ENCODE measurements at places on chromosomes 12 and 14.

- DNase-seq = no peak
Measured at GRCh38 chr14:68606644-68607043, 186.2 kb downstream of the ZFP36L1 start.

DNA sequence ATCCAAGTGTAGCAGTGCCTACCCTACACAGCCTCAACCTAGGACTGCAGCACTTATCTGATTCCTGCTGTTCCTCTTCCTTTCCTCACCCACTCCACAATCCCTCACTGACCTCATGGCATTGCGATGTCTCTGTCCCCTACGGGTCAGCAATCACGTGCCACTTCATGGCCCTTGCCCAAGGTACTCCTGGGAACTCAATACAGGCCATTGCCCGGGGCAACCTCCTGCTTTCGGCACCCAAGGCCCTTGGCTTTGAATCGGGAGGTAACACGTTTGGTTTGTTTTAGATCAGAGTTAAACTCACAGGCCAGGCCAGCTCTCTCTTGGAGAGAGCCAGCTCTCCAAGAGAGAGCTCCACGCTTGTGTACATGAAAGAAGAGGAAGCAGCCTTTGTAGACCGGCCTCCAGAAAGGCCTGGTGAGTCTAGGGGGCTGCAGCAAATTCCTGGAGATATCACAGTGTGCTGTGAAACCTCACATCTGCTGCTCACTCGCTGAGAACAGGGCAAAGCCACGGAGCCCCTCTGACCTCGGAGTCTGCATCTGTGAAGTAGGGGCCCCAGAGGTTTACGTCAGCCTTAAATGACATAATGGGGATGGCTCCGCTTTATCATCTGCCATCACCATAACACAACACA, 12.2 kb downstream of the CLMN start:
- DNase-seq = no peak

- no peak for DNase-seq
Measured at GRCh38 chr14:94373708-94374107, 14.7 kb downstream of the SERPINA1 start.

- DNase-seq = no peak
Measured at GRCh38 chr12:100476013-100476751, 2.5 kb downstream of the NR1H4 start.

DNA sequence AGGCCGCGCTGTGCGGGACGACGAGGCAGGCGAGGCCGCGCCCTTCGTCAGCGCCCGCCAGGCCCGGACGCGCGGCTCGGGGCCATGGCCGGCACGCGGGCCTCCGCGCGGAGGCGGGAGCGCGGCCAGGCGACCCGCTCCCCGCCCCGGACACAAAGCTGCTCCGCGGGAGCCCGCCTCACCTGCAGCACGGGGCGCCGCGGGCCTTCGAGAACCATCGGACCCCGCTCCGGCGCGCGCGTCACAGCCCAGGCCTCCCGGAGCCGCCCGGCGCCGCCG, 342 bp downstream of the DICER1 start:
- DNase-seq = no peak

DNA sequence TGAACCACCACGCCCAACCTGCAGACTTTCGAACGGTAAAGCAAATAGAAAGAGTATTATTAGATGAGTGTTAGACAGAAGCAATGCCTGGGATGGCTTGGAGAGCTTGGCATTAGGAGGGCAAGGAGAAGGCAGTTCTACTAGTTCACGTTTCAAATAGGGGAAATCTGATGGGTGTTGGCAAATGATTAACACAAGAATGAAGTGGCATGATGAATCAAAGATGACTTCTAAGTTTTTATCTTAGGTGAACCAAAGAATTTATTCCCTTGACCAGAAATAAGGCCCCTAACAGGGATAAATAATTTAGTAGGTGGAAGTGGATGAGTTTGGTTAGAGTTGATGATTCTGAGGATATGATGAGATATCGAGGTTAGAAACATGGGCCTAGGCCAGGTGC, 38.5 kb downstream of the DRAM1 start:
- no peak for DNase-seq

DNA sequence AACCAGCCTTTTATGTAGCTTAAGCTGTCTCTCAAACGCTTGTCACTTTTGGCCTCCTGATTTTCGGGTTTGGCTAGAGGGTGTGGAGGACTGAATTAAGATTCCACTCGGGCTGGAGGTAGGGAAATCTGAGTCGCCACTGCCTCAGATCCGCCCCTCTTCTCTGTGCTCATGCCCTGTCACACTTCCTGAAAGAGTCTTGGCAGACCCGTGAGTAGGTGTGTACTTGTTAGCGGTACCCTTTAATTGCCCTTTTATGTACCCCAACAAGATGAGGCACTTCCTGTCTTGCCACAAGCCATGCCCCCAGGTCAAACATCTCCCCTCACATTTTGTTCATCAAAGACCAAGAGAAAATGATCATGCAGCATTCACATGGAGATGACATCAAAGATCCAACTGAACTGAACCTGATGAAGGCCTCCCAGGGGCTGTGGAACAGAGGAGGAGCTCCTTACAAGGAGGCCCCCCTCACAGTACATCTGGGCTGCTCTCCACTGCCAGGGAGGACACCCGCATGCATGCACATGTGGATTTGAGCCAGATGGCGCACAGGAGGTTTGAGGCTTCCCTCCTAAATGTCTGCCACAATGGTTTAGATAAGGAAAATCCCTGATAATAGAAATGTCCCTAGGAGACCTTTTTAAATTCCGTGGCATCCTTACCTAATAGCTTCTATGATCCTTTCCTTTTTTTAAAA, 86.5 kb upstream of the CDKN3 start:
- no peak for DNase-seq

GRCh38 chr12:124403273-124403672, 108.4 kb downstream of the RFLNA start:
- DNase-seq = no peak

DNA sequence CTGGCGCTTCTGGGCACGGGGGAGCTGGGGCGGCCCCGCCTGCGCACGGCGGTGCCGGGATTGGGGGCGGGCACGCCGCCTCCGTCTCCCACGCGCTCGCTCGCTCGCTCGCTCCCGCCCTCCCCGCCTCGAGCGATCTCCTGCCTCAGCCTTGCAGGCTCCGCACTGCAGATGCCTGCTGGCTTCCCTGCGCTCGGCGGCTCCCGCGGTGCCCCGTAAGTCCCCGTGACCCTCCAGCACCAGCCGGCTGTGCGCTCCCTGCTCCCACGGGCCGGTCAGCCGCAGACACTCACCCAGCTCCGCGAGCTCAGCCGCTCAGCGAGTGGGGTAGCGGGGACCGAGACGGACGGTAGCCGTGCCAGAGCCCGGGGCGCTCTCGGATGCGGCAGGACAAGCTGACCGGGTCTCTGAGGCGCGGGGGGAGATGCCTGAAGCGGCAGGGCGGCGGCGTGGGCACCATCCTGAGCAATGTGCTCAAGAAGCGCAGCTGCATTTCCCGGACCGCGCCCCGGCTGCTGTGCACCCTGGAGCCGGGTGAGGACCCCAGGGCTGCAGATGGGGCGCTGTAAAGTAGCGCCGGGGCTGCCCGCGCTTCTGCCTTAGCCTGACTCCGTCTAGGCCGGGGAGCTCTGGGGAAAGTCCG, at the start of gene TBC1D30:
TBC1D30 (plus strand) TSS at position 148 of the 643 bp plus-strand sequence; CDS start at position 381, 233 bp downstream.
- DNase-seq = no peak

GRCh38 chr12:95185854-95186253, 31.4 kb downstream of the FGD6 start:
- no peak for DNase-seq

- no peak for DNase-seq
Measured at GRCh38 chr12:125186471-125187147, 121.4 kb downstream of the AACS start.

GRCh38 chr14:71698027-71698426, 234.2 kb upstream of the RGS6 start:
- DNase-seq = no peak

DNA sequence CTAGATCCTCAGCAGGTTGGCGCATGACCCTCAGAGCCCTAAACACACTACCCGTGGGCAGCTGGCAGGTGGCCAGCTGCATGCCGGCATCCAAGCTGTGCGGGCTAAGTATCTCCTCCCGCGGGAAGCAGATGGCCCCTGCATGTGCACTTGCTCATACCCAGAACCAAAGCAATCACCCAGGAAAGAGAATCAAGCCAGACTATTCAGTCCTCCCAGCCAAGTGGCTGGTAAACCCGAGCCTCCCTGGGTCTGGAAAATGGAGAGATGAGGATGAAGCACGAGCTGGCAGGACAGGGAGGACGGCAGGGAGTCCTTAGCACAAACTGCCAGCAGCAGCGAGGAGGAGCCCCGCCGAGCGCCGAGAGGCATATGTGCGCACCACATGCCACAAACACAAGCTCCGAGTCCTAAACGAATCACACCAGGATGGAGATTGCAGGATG, 139.7 kb downstream of the RIMBP2 start:
- DNase-seq = no peak

- DNase-seq = no peak
Measured at GRCh38 chr12:132485619-132486018, 4.3 kb upstream of the FBRSL1 start.
